Activated CD4-positive, alpha-beta T cell treated with anti-CD3 and anti-CD28 coated beads, Interleukin-2, amount 10 ng/mL, durations not matched to agents 7 days and 5 days (primary cell): ENCODE measurements at places on chromosomes 5 and 9.

DNA sequence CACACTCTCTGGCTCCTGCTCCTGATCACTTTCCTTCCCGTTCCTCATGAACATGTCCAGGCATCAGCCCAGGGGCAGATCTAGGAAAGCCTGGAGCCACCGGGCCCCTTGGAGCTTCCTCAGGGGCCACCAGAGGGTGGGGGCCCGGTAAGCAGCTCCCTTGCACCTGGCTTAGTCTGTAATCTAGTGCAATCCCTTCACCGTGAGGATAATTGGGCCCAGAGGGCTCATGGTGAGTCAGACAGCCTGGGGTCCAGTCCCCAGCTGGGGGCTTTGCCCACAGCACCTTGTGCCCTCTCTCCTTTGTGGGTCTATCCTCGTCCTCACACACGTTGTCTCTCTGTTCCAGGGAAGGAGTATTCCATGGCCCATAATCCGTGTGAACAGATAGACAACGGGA is 10.4 kb upstream of the ALDH1B1 start:
- DNase-seq: no peak

GRCh38 chr9:87783180-87783579 is 57.3 kb downstream of the CTSL start:
- DNase-seq: no peak

DNA sequence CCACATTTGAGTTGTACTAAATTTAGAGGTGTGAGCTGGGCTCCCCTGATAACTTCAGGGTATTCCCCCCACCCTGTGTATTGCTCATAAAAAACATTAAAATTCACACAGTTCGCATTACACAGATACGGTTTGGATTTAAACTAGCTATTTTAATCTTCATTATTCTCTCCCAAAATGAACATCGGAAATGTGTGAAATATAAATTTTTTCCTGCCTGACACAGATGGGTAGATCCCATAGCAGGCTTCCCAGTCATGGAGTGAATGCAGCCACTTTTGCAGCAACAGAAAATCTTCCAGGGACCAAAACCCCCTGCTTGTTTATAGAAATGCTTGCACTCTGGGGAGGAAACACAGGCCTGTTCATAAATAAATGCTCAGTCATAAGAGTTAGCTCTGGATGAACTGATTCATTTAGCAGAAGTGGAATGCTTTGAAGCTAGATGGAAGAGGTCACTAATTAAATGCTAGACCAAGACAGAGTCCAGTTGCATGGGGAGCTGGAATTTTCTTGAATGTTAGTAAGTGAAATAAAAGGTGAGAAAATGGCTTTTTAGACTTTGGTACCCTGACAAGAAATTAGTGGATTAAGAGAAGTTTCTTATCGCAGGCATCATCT is 115.6 kb downstream of the PDE8B start:
- no peak for DNase-seq

GRCh38 chr5:405421-405820 is 37.6 kb upstream of the EXOC3 start:
- no peak for DNase-seq

- DNase-seq: peak; percentile 88
Observed at GRCh38 chr5:1792842-1793266, 6.8 kb downstream of the MRPL36 start.

DNA sequence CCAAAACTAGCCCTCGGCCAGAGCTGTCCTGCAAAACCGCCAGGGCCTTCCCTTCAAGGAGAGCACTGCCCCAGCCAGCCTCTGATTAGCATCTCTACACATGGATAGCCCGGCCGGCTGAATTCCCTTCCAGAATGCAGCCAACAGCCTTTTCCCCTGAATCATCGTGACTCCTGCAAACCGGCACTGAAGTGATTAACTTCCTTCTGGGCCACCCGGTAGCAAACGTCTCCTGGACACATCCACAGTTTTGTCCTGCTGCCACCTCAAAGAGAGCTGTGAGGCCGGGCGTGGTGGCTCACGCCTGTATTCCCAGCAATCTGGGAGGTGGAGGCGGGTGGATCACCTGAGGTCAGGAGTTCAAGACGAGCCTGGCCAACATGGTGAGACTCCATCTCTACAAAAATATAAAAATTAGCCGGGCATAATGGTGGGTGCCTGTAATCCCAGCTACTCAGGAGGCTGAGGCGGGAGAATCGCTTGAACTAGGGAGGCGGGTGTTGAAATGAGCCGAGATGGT is 21.1 kb upstream of the EEIG1 start:
- no peak for DNase-seq

- DNase-seq: no peak
Observed at GRCh38 chr5:172943906-172944305, 15.3 kb upstream of the RPL26L1 start.

DNA sequence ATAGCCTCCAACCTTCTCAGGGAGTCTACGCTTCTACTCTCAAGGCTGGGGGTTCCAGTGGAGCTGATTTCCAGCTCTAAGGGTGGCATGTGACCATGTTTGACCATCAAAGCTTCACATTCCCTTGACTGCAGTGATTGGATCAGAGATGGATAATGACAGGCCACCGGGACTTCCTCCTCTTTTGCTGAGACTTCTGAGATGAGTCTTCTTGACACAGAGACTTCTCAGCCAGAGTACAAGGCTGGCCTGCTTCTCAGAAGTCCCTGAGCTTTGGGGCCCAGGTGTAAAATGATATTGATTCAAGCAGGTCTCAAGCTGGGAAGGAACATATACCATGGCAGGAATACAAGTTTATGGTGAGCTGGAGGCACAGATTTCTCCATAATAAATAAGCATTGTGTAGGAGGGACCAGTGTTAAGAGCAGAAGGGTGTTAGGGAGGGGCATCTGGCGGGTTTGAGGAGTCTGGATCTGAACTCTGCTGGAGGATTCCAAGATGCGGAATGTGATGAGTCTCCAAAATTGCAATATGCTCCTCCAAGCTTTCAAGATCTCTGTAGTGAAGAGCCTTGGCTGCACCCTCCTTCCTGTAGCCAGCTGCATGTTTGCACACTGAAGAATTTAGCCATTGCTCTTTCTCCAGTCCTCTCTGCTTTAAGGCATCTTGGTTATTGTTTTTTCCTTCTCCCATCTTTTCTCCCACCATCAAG is 41.7 kb upstream of the HSD17B4 start:
- DNase-seq: no peak

DNA sequence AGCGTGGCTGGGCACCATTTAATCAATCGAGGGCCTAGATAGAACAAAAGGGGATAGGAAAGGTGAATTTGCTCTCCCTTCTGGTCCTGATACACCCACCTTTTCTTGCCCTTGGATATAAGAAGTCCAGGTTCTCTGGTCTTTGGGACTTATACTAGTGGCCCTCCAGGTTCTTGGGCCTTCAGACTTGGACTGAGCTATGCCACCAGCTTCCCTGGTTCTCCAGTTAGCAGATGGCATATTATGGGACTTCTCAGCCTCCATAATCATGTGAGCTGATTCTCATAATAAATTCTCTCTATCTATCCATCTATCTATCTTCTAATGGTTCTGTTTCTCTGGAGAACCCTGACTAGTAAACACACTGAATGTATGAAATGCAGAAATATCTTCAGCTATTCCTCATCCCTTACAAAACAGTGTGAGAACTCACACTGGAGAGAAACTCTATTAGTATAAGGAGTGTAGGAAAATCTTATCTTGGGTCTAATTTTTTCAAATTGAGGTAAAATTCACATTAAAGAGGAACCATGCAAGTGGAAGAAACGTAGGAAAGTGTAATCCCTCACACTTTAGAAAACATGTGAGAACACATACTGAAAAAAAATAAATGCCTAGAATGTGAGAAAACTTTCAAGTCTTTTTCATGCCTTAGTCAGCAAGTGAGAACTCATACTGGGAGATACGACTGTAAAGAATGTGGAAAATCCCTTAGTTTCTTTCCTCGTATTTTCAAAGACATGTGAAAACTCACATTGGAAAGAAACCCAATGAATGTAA is 15.5 kb downstream of the PCDHB15 start:
- DNase-seq: no peak

DNA sequence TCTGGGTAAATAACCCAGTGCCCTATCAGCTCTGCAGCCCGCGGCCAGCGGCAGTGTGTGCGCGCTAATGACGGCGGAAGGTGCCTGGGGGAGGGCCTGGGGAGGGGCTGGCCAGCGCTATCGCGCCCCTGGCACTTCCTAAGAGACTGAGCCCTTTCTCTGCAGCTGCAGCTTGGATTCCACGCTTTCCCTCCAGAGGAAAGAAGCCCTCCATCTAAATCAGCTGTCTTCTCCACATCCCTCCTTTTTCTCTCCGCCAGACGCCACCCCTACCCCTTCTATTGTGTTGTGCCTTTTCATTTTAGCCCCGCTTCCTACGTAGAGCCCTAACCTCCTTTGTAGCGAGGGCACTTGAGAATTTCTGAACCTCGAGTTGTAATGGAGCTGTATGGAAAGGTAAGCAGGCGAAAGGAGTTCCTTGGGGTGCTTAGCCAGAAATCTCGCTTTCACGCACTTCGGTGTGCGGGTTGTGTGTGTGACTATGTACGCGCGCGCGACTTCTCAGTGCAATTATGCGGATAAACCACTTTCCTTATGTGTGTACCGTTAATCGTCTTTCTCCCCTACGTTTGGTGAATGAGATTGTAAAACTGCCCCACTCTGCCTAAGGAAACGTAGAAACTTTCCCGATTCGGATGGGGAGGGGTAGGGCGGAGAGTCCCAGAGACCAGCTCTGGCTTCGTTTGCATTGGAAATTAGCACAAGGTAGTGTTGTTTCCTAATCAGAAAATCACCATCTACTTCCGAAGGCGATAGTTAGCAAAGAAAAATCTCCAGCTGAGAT is 664 bp upstream of the RAB3C start:
- no peak for DNase-seq

- no peak for DNase-seq
Observed at GRCh38 chr5:56460195-56460546, 227.0 kb upstream of the ANKRD55 start.

- DNase-seq: no peak
Observed at GRCh38 chr5:95927927-95928723, 33.5 kb downstream of the ELL2 start.

DNA sequence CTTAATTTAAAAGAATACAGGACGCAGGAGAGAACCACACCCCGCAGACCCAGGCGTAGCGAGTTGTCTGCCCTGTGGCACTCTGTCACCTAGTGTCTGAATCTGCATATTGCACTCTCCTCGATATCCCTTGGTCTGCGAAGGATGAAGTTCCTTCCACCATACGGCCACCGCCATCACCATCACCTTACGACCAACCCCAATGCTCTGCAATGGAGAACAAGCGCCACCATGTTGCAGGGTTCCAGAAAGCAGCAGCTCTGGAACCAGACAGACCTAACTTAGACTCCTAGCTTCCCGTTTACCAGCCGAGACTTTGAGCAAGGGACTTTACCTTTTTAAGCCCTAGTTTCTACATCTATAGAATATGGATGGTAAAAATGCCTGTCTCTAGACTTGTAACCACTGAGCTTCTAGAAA is 77.4 kb upstream of the DMRT1 start:
- DNase-seq: peak; percentile 62

DNA sequence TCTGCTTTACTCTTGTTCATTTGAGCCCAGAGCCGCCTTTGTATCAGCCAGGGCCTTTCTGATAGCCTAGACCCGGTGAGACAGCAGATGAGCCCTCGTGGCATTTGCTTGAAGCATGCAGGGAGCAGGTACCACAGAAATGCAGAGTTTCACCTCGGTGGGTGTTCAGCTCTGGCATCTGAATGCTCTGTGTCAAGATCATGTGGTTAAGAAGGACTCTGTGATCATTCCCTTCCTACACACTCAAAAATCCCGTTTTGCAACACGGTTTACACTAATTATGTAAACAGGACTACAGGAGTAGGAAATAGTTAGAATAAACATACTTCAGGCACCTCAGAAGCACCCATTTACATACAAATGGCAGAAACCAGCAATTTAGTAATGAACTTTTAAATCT is 67.2 kb downstream of the MVB12B start:
- no peak for DNase-seq

DNA sequence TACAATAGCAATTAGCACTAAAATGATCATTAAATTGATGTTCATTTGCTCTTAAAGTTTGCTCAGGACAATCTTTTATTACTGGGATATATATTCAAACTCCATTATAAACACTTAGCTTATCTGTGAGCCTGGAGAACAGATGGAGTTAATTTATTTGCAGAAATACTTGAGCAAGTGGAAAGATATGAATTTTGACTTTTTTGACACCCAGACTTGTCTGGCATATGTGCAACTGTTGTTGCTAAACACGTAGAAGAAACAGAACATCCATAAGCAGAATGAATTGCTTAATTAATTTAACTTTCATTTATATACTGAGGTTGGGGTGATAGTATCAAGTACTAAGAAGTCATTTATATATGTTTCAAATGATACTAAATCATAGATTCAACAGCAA is 820.7 kb upstream of the TYRP1 start:
- no peak for DNase-seq

- DNase-seq: no peak
Observed at GRCh38 chr5:67170767-67171166, 25.8 kb downstream of the CD180 start.

GRCh38 chr9:5838884-5839571 is 6.1 kb upstream of the ERMP1 start:
- DNase-seq: no peak
